Metanephros (tissue), 2 donors: ENCODE measurements at places on chromosomes 13 and 19. TPM values are rescaled to one million over a fixed set of nuclear protein-coding genes. Genes with fewer than 3 reads are reported as not detected.

Gene INSR
- 85.7 TPM for total RNA-seq

Gene MCF2L
- 40.5 TPM for total RNA-seq

Gene MTUS2
- total RNA-seq: 3.3 TPM

Gene F7
- 2.6 TPM for total RNA-seq
